Gastroesophageal sphincter (tissue), 4 donors: ENCODE measurements at places on chromosomes 16 and 17.

GRCh38 chr16:27803775-27804549, 254.0 kb downstream of the KATNIP start:
- ATAC-seq, result no peak

- no peak for ATAC-seq
These were observed 3.1 kb downstream of the HEXIM2 start for GRCh38 chr17:45164734-45165269.

DNA sequence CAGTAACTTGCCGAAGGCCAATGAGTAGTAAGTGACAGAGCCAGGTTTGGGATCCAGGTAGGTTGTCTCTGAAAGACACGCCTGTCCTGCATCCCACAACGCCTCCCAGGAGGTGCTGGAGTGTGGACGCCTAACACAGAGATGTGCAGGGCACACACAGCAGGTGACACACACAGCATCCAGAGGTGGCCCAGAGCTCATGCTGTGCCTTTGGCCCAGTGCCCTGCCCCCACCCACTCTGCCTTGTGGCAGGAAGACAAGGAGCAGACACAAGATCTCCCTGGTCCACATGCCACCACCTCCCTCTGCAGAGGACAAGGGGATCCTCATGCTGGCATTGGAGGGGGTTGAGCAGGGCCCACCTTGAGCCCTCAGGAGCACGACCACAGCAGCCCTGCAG, 14.7 kb upstream of the STH start:
- no peak for ATAC-seq

DNA sequence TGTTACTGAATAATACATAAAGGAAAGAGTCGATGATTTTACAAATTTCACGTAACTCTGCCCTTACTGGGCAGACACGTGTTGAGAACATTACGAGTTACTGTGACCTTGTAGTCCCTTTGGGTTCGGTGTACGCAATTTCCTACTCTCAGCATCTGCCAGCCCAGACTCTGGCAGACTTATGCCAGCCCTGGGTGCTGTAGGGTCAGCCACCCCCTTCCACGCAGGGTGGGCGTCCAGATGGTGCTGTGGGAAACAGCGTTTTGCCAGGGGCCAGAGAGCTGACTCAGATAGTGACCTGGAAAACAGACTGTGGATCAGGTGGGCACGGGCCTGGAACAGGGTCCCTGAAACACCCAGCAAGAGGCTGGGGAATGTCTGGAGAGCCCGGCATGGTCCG, 148.9 kb downstream of the RPTOR start:
- no peak for ATAC-seq

DNA sequence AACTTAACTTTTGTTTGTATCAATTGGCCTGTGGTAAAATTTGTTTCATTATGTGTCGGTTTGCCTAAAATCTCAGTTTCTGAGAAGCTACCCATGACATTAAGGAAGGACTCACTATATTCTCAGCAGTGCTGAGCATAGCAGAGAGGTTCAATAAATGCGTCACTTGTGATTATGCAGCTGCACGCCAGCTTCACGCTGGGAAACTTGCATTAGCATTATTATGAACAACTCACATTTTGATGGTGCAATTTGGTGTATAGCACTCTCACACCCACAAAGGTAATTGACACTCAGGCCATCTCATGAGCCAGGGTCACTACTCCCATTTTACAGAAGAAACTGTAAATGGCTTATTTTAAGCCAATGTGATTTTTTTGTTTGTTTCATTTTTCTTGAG, 80.6 kb upstream of the SALL1 start:
- no peak for ATAC-seq

GRCh38 chr16:4409081-4409932, 7.1 kb downstream of the CORO7 start:
- no peak for ATAC-seq

GRCh38 chr16:25083701-25084100, 27.8 kb upstream of the LCMT1 start:
- no peak for ATAC-seq

- ATAC-seq, result peak; percentile 64
These were observed 41.8 kb downstream of the IL4R start for GRCh38 chr16:27355610-27356009.

DNA sequence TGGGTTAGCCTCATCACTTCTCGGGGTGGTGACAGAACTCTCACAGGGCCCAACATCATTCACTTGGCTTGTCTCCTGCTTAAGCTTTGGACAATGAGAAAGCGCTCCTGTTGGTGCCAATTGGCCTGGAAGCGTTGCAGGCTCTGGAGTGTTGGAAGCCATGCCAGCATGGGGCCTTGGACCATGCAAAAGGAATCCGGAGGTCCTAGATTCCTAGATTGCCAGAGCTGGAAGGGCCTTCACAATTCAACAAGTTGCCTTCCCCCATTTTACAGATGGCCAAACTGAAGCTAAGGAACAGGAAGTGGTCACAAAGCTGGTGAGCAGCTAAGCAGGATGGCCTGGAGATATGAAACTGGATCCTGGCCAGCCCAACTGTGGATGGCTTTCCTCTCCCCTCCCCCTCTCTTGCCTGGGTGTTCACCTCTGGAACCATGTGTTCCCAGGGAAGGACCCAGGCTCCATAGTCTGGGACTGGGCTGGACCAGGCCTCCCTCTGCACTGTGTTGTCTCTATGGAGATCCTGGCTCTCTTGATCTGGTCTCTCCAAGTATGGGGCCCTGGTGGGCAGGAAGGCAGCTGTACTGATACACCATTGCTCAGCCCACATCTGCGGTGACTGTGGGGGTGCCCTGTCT, 6.0 kb upstream of the IGFBP4 start:
- no peak for ATAC-seq

DNA sequence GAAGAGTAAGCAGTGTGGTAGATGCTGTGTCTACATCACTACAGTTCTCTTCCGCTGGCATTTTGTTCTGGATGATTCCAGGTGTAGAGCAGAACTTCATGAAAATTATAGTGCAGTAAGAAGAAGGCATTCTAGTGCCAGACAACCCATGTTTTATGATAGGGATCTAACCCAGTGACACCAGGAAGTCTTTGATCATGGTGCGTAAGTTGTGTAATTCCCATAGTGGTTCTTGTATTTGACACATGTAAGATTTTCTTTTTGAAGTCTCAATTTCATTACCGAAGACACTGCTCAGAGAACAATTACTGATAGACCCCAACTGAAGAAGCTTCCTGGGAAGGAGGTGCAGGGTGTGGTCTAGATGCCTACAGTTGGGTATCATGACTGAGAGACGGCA, 356.9 kb downstream of the CA10 start:
- ATAC-seq, result no peak

GRCh38 chr17:78257810-78258322, 26.4 kb downstream of the TMEM235 start:
- ATAC-seq, result no peak

GRCh38 chr17:34254651-34255380, at the start of gene CCL2:
CCL2 (plus strand) TSS chr17:34255285; CDS start chr17:34255350, 65 bp downstream.
- ATAC-seq, result peak; percentile 40

- no peak for ATAC-seq
These were observed 48.4 kb downstream of the IQCK start for GRCh38 chr16:19766554-19766884.

- no peak for ATAC-seq
These were observed 214.6 kb downstream of the CCDC182 start for GRCh38 chr17:57530508-57530907.

GRCh38 chr16:50683689-50684374, 2.7 kb upstream of the SNX20 start:
- ATAC-seq, result no peak

- ATAC-seq, result peak; percentile 73
These were observed 1.9 kb downstream of the SLC16A3 start for GRCh38 chr17:82230609-82231311.

GRCh38 chr17:81247339-81247990, 8.3 kb downstream of the NDUFAF8 start:
- no peak for ATAC-seq

GRCh38 chr17:65438173-65438572, 123.3 kb downstream of the AXIN2 start:
- ATAC-seq, result no peak

DNA sequence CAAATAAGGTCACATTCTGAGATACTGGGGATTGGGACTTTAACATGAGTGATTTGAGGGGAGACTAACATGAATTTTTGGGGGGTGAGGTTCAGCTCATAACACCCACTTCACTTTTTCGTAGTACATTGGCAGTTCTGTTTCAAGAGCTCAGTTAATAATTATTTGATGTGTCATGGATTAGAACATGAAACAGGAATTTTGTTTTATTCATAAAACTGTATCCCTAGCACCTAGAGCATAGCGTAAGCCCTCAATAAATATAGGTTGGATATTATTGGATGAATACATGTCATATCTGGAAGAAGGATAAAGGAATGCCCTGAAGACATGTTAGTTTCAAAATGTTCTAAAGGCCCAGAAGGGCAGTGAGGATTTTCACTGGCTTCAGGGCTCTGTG, 119.8 kb downstream of the PRKCA start:
- ATAC-seq, result no peak

DNA sequence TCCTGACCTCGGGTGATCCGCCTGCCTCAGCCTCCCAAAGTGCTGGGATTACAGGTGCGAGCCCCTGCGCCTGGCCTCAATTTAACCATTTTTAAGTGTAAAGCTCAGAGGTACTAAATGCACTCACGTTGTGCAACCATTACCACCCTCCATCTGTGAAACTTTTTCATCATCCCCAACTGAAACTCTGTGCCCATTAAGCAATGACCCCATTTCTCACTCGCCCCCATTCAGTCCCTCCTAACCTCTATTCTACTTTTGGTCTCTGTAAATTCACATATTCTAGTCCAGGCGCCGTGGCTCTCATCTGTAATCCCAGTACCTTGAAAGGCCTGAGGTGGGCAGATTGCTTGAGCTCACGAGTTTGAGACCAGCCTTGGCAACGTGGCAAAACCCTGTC, 8.3 kb upstream of the SPNS3 start:
- ATAC-seq, result no peak

- ATAC-seq, result no peak
These were observed 35.6 kb downstream of the ELAC2 start for GRCh38 chr17:12982224-12982623.
